Pons (tissue), 1 donor: ENCODE measurements at places on chromosomes 2 and 18.

GRCh38 chr2:238295144-238296112 lies 7.0 kb upstream of the PER2 start:
- DNase-seq: no peak

- DNase-seq: peak; percentile 12
Measured at GRCh38 chr2:186569897-186570296, 20.0 kb upstream of the ITGAV start.

DNA sequence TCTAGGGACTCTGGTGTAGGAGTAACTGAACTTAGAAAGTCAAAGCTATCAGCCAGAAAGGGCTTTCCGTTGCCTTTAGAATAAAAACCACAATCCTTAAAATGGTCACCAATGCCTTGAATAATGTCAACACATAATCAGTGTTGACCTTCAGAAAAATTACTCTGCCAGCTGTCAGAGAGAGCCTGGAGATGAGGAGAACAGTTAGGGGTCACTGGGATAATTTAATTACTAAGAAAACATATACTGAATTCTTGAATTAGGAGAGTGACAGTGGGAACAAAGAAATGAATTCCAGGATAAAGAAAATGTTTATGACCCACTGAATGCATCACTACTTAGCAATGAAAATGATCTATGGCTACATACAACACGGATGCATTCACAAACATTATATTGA lies 23.4 kb upstream of the UGP2 start:
- DNase-seq: no peak

DNA sequence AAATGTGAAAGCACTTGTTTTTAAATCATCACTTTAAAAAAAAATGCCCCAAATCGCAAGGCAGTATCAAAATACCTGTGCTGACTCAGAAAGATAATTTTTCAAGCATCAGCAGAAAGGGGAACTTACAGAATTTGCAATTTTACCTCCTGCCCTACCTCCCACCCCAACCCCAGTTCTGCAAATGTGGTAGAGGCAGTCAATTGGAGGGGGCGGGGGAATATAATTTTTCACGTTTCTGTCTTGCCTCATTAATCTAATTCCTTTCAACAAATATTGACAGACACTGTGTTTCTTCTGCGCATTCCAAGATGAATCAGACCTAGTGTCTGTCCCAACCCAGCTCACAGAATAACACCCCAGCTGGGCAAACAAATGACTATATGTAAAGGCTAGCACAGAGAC lies 76.8 kb downstream of the ALPK2 start:
- DNase-seq: no peak

- no peak for DNase-seq
Measured at GRCh38 chr2:10019174-10019573, 24.2 kb upstream of the KLF11 start.
